ENCODE measurements at places on chromosomes 5 and 9.

- no peak for DNase-seq
Measured at GRCh38 chr5:154478224-154478565, at the start of gene HAND1. Gene HAND1, minus strand, starts transcription at chr5:154478227. Its CDS starts 219 bp downstream, at chr5:154478008.

GRCh38 chr9:125183054-125183453, 6.5 kb downstream of the PPP6C start:
- no peak for DNase-seq

GRCh38 chr9:110308633-110309038, 29.0 kb downstream of the TXNDC8 start:
- no peak for DNase-seq

GRCh38 chr9:87876708-87877107, 6.0 kb upstream of the SPATA31E1 start:
- DNase-seq: no peak

GRCh38 chr5:56993241-56993640, 41.3 kb upstream of the MIER3 start:
- no peak for DNase-seq

DNA sequence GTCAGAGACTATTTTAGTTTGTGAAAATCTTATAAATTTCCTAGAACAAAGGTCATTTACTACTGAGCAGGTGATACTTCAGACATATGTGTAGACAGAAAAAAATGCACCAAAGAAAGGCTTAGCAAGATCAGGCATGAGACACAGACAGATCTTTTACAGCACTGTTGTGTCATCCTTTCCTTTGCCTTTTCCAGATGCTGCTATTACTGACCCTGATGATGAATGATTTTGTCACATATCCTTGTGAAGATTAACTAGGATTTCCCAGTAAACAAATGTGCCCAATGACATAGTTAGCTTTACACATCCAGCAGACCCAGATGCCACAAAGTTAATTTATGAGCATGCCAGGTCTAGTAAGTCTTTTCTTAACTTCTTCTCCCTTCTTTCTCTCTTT, 68.2 kb downstream of the DMRTA1 start:
- DNase-seq: no peak

GRCh38 chr9:32989660-32990059, 11.8 kb downstream of the APTX start:
- DNase-seq: no peak

DNA sequence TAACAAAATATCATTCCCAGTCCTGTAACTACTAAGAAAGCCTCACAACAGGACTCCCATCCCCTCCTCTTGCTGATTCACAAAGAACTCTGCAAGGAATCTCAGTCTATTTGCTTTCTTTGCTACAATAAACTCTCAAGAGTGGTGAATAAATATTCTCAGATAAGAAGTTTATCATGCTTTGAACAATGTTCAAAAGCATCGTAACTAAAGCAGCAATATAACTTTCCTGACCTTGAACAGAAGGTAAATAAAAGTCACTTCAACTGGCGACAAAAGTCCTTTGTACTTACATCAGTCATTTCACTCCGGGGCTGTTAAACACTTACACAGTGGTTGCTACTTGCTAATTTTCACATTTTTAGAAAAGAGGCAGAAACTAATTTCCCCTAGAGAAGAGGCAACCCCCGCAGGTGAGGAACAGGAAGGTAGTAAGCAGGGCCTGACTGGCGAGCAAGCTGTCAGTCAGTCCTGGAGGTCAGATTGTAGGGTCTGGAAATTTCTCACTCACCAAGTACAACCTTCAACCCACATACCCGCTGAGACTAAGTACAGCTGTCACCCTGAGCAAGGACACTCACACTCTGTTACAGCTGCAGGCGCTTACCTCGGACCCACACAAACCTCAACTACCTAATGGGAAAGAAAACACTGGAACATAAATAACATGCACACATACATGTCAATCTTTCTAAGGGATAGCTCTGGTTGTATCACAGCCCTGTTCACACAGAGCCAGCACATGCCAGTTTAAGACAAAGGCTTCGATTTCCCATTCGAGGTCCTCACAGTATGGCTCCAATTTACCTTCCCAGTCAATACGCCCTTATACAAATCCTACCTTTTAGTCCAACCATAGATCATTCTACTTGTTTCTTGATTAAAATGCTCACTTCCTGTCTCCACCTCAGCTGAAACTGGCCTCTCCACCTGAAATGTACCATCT, 104.6 kb upstream of the RETREG1 start:
- DNase-seq: no peak

GRCh38 chr5:140303966-140304365, 1.1 kb upstream of the PFDN1 start:
- DNase-seq: no peak

DNA sequence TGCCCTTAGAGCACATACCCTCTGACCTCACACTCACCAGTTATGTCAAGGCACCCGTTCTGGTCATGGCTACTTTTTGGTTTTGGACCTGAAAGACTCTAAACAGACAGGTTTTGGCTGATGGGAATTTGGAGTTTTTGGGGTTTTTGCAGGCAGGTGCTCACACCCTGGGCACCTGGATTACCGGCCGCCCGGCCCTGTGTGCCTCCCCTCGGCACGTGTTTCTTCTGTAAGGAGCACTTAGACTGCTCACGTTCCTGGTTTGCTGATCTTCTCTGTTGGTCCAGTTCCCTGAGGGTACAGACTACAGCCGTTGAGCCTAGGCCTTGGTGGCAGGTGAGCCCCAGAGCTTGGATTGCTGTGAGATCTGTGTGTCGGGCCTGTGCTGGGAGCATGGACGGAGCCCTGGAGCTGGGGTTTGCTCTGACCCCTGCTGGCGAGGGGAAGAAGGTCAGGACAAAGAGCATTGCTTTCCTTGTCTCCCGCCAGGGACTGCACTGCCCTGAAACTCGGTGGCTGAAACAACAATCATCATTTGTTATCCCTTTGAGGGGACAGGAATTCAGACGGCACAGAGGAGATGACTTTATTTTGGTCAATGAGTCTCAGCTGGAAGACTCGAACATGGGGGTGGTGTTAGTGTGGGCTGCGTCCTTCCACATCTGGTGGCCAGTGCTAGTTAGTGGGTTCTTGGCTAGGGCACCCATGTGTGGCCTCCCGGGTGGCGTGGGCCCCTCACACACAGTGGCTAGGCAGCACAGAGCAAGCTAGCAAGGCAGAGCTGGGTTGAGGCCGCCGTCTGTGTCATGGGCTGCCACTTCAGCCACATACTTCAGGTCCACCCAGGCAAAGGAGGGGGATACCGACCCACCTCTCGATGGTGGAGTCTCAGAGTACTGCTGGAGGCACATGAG, 76.4 kb downstream of the EHMT1 start:
- DNase-seq: no peak

DNA sequence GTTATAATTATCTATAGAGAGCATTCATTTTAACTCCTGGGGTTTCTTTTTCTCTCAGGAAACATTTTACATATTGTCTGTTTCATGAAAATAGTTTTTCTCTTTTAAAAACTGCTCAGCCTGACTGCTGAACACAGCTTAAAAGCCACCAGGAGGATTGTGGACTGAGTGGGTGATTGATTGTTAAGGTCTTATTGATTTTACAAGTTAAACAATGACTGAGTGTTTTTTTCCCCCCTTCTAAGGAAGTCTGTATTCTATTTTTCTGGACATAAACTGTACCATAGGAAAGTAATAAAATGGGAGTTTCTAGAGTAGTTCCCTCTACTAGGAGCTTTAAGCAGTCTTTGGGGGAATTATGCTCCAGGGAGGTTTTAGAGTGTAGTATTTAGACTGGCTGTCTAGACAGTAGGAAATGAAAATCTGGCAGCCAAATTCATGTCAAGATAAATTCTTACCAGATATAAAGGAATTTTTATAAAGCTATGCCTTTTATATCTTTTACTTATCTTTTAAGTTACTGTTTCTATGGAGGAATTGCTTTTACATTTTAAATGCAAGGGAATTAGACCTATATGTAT, 463.9 kb downstream of the PRR16 start:
- DNase-seq: no peak

DNA sequence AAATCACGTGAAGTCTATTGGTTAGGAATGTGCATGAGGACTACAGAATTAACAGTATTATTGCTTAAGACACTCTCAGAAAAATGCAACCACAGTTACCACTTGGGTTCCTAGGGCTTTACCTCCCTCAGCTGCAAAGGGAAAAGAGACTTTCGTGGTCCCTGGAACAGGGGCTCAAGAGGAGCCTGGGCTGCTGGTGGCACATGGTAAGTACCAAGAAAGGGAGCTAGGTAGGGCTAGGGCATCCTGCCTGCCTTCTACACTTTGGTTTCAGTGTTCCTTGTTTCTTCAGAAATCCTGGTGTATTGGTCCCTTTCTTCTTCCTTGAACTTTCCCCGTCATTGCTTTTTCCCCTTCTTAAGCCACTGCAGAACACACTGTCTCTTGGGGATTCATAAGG, 7.3 kb upstream of the VCAN start:
- DNase-seq: no peak

DNA sequence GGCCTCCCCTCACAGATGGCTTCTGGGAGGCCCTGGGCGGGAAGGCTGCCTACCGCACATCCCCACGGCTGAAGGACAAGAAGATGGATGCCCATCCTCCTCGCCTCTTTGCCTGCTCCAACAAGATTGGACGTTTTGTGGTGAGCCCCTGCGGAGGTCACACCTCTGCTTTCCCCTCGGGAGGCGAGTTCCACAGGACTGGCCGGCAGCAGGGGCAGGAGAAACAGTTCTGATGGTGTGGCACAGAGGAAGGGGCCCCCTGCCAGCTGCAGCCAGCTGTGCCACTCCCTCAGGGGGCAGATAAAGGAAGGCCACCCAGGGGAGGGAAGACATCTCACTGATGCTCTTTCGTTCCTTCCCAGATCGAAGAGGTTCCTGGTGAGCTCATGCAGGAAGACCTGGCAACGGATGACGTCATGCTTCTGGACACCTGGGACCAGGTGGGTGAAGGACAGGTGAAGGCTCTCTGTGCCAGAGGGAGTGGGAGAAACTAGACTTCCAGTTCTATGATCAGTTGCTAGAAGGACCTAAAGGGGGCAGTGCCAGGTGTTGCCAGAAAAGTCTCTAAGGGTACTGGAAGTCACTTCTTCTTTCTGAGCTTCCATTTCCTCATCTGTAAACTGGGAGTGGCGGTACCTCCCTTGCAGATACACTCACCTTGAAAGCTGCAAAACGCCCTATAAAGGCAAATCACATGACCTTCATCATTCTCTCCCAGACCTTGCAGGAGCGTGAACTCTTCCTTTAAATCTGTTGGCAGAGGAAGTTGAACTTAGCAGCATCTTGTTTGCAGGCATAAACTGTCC, 41.0 kb downstream of the STOM start:
- DNase-seq: no peak

DNA sequence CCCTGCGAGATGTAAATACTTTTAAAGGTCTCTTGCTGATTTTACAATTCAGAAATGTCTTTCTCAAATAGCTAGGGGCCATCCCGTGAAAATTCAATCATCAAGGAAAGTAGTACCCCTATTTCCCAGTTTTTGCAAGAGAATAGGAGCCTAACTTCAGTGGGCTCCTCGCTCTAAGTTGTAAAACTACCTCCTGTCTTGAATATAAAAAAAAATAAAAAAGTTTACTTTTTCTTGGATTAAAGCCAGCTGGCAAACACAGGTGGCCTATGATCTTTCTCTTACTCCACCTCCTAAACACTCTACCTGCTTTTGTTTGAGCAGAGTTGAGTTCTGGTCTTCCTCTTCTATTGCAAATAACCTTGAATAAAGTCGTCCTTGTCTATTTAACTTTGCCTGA, 79.4 kb downstream of the SLCO4C1 start:
- DNase-seq: no peak

DNA sequence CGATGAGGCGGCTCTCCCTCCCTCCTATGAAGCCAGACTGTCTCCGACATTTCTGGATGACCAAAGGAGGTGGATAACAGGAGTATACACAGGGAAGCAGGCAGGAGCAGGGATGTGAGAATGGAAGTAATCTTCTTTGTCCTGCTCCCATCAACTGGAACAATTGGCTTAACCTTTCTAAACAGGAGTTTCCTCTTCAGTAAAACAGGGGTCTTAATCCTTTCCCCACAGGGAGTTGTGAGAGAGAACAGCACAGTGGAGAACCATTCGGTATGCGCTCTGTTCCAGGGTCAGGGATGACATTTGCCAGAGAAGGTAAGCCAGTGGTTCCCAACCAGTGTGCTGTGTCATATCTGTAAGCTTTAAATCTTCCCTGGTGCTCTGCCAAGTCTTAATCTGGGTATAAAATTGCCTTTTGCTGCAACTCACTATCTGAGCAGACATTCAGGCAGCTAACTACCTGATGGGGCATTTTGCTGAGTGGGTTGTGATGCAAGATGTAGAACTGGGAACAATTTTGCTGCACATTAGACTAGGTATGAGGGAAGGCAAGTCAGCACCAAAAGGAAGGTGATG, 294.8 kb upstream of the KIF2A start:
- DNase-seq: no peak

DNA sequence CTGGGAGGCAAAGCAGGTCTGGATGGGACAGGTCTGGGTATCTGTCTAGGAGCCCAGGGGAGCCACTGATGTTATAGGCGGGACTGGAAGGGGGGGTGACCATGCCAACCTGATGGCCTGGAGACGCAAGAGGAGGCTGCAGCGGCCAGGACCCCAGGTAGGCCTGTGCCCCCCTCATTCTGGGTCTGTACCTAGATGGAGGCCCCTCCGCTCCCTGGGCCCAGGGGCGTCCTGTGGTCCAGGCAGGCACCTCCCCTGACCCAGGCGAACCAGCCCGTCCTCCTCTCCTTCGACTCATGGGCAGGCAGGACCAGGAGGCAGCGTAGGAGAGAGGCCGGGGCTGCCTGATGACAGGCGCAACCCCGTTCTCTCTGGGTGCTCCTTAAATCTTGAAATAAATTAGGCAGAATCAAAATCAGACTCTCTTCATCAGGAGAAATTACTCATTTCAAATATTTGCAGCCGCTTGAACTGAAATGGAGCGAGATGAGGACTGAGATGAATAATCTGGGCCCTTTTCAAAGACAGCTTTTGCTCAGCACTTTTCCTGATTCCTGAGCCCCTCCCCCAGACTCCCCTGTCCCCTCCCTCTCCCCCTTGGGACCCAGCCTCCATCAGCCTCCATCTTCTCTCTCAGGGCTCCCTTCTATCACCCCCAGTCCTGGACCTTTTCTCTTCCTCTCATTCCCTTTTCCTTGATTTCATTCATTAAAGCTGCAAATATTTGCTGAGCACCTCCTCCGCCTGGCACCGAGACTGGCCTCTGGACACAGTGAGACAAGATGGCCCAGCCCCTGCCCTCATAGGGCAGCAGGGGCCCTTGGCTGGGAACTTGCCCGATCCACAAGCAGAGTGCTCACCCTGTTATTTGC, 46.8 kb upstream of the IER5L start:
- no peak for DNase-seq

DNA sequence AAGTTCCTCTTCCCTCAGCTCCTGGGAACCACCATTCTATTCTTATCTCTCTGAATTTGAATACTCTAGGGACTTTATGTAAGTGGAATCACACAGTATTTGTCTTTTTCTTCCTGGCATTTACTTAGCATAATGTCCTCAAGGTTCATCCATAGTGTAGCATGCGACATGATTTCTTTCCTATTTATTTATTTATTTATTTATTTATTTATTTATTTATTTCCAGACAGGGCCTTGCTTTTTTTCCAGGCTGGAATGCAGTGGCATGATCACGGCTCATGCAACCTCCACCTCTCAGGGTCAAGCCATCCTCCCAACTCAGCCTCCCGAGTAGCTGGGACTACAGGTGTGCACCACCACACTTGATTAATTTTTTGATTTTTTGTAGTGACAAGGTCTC, 142.1 kb downstream of the GPBP1 start:
- DNase-seq: no peak

- DNase-seq: no peak
Measured at GRCh38 chr9:106596984-106597383, 266.0 kb upstream of the ZNF462 start.

- DNase-seq: no peak
Measured at GRCh38 chr5:64161420-64161819, 4.2 kb upstream of the RNF180 start.

Measured in stimulated activated CD4-positive, alpha-beta T cell treated with anti-CD3 and anti-CD28 coated beads, Interleukin-15, amount 100 ng/mL, for 48 hours (primary cell).